ENCODE measurements at places on chromosomes 4 and X. TPM values are rescaled to one million over a fixed set of nuclear protein-coding genes. Genes with fewer than 3 reads are reported as not detected.

DNA sequence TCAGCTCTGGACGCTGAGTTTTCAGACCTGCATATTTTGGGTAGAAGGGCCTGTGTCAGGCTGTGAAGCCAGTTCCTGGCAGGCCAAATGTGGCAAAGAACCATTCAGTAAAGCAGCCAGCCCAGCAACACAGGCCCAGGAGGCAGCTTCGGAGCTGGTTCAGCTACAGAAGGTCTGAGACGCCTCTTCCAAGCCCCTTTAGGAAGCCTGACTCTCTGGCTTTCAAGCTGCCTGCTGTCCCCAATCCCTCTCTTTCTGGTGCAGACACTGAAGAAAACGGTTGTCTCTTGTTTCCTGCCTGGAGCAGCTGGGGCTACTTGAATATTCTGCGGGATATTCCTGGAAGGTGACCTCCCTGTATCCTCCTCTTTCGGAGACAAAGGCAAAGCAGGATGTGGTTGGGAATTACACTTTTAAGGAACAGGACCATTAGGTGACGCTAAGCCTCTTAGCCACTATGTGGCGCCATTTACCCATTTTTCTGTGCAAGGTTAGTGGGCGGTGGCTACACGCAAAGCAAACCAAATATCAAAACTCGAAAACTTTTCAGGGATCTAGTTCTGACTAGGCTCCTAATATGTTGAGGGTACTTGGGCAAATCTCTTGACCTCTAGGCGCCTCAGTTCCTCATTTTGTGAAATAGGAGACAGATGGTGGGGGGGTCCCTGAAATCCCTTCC lies 47.2 kb upstream of the LAS1L start:
- peak; percentile 81 for DNase-seq
- H3K4me3 ChIP-seq, result no peak overlapping the region
- H3K27me3 ChIP-seq, result no peaks in the 10 kb centered on the region

DNA sequence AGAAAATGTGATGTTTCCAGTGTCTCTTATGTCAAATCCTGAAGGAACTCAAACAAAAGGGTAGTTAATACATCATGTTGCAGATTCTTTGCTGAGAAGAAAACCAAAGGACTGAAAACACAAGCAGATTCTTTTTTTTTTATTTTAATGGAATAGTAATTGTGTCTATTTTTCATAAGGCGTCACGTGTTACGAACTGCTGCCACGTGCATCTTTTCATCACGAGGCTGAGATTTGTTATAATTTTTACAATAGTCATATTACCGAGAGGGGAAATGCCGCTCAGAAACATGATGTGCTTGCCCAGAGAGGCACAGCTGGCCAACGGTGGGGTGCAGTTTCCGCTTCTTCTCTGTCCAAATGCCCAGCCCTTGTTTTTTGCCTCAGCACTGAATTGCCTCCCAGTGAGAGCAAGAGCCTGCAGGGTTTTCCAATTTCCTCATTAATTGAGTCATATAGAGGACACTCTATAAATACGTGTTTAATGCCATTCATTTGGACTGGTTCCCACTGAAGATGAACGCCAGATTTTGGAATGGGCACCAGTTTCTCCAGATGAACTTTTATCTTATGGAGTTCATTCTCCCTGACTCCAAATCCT lies 225.3 kb downstream of the STK32B start:
- H3K4me1 ChIP-seq, result no peaks in the 10 kb centered on the region
- no peaks in the 10 kb centered on the region for H3K36me3 ChIP-seq
- H3K27ac ChIP-seq, result no peak overlapping the region
- H3K4me3 ChIP-seq, result no peak overlapping the region
- DNase-seq, result no peak
- no peaks in the 10 kb centered on the region for H3K27me3 ChIP-seq

DNA sequence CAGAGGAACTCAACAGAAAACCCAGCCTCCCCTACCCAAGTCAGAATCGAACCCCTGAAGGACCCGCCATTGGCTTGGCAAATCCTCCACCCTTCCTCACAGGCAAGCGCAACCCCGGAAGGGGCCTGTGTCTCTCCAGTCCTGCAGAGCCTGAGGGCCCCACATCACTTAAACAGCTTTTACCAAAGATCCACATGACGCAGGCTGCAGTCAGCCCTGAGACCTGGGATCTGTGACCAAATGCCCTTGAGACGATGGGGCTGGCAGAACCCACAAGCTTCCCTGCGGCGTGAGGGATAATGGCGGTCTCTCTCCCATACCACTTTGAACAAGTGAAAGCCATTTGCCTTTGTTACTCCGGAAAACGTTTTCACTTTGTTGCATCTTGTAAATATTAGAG lies 54.9 kb downstream of the ACOX3 start:
- H3K27ac ChIP-seq, result no peak overlapping the region
- H3K36me3 ChIP-seq, result peaks cover 15% of the 10 kb centered on the region
- H3K4me1 ChIP-seq, result peaks cover 33% of the 10 kb centered on the region
- no peak for DNase-seq

- peaks cover 6% of the 10 kb centered on the region for H3K36me3 ChIP-seq
- H3K4me3 ChIP-seq, result no peak overlapping the region
- no peaks in the 10 kb centered on the region for H3K27me3 ChIP-seq
- H3K27ac ChIP-seq, result no peak overlapping the region
- DNase-seq, result no peak
Measured at GRCh38 chrX:131792356-131792749, 230.7 kb upstream of the STK26 start.

DNA sequence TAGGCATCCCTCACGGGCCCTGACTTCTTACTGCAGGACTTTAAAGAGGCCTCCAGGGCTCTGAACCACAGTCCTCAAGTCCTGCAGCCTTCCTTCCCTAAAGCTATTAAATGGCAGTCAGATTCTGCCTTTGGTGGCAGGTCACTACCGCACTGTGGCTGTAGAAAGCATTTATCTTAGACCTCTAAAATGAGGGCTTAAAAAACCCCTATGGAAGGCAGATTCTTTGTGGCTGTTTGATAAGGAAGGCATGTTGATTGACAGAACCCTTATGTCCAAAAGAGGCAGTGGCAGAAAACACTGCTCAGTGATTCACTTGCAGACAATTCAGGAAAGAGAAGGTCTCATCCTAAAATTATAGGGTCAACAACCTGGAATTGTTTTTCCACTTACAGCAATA lies 79.2 kb downstream of the FBXL5 start:
- H3K4me3 ChIP-seq, result no peak overlapping the region
- no peak overlapping the region for H3K27ac ChIP-seq
- DNase-seq, result no peak
- peaks cover 2% of the 10 kb centered on the region for H3K36me3 ChIP-seq

DNA sequence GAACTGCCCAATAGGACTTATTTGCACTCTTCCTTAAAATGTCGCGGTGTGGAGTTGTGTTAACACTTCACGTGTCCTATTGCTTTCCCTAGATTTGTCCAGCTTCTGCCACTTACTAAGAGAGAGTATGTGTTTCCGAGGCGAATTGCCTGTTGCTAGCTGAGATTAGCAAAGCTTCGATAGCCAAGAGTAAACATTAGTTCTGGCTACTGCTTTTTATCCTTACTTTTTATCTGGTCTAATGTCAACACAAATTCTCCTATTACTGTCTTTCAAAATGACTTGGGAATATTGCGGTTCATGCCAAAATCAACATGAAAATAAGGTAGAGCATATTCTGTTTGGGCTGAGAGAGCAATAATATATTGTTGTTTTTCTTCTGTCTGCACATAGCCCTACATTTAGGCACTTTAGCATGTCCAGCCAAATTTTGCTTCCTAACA lies 90.4 kb upstream of the VEGFC start:
- H3K4me3 ChIP-seq, result peak overlapping the region; percentile 43
- no peaks in the 10 kb centered on the region for H3K36me3 ChIP-seq
- peak; percentile 18 for DNase-seq
- H3K27me3 ChIP-seq, result no peaks in the 10 kb centered on the region
- no peaks in the 10 kb centered on the region for H3K4me1 ChIP-seq

DNA sequence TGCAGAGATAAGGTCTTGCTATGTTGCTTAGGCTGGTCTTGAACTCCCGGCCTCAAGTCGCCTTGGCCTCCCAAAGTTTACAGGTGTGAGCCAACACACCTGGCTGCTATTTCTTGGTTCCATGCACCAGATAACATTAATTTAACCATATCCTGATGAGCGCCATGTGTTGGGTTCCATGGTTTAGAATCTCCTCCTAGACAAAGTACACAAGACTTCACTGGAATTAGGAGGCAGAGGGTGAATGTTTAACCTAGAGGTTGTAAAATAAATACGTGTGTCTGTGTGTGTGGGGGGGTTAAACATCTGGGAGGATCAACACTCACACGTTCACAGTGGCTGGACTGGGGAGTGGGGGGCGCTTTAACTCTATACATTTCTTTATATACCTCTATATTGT lies 32.4 kb upstream of the SORCS2 start:
- H3K27ac ChIP-seq, result no peak overlapping the region
- H3K4me1 ChIP-seq, result peaks cover 42% of the 10 kb centered on the region
- no peaks in the 10 kb centered on the region for H3K36me3 ChIP-seq
- no peak overlapping the region for H3K4me3 ChIP-seq
- H3K27me3 ChIP-seq, result no peaks in the 10 kb centered on the region

Gene PITX2
- 93.3 TPM for total RNA-seq

Gene SULT1E1
- total RNA-seq, result not detected

Gene ZAR1
- 0.10 TPM for total RNA-seq

Gene MAP9
- 5.0 TPM for total RNA-seq

Data from SJCRH30 (cell line).